ENCODE measurements at places on chromosomes 1 and 21.

- DNase-seq = no peak
Measured at GRCh38 chr1:53593758-53594380, 134.7 kb downstream of the DMRTB1 start.

- DNase-seq = no peak
Measured at GRCh38 chr1:1132042-1132950, 16.4 kb upstream of the C1orf159 start.

GRCh38 chr1:235079443-235080296, 49.0 kb downstream of the TOMM20 start:
- DNase-seq = no peak

- DNase-seq = no peak
Measured at GRCh38 chr1:14135070-14135469, 435.1 kb downstream of the PRDM2 start.

GRCh38 chr1:201226178-201226514, 35.5 kb downstream of the IGFN1 start:
- no peak for DNase-seq

GRCh38 chr1:165737196-165737595, 31.5 kb downstream of the TMCO1 start:
- DNase-seq = no peak

GRCh38 chr1:27772036-27772931, 735 bp upstream of the STX12 start:
- peak; percentile 35 for DNase-seq

DNA sequence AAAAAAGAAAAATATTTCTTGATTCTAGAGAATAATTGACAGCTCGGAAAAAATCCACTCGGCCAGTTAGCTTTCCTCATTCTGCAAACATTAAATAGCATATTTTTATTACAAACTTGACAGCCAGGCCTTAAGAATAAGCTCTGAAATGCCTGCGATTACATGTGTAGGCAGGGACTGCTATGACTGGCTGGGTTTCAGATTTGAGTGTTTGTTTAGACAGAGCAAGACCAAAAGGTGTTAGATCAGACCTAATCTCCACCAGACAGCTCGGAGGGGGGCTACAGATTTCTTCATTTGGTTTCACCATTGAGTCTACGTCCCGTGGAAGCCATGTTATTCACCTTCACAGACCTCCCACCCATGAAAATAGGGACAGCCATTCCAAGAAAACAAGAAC, 192.1 kb upstream of the ADAMTS5 start:
- DNase-seq = no peak

GRCh38 chr1:235919127-235919832, 52.6 kb upstream of the LYST start:
- no peak for DNase-seq

GRCh38 chr1:66927528-66927927, 2.7 kb downstream of the MIER1 start:
- DNase-seq = no peak

DNA sequence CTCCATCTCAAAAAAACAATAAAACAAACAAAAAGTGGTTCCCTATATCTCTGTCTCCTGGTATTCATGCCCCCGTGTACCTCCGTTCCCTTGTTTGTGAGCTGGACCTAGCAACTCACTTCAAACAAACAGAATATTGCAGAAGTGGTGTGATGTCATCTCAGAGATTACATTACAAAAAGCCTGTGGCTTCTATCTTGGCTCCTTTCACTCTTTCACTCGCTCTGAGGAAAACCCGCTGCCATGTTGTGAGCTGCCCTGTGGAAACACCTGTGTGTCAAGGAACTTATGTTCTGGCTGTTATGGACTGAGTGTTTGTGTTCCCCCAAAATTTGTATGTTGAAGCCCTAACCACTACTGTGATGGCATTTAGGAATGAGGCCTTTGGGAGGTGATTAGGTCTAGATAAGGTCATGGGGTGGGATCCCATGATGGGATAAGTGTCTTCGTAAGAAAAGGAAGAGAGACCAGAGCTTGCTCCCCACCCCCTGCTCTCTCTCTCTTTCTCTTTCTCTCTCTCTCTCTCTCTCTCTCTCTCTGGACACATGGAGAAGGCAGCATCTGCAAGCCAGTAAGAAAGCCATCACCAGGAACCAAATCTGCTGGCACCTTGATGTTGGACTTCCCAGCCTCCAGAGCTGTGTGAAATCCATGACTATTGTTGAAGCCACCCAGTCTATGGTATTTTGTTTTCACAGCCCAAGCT, 7.4 kb upstream of the HYI start:
- no peak for DNase-seq

- no peak for DNase-seq
Measured at GRCh38 chr1:212752252-212752933, 39.2 kb downstream of the NSL1 start.

GRCh38 chr1:21220815-21221214, 44.1 kb upstream of the EIF4G3 start:
- DNase-seq = no peak

DNA sequence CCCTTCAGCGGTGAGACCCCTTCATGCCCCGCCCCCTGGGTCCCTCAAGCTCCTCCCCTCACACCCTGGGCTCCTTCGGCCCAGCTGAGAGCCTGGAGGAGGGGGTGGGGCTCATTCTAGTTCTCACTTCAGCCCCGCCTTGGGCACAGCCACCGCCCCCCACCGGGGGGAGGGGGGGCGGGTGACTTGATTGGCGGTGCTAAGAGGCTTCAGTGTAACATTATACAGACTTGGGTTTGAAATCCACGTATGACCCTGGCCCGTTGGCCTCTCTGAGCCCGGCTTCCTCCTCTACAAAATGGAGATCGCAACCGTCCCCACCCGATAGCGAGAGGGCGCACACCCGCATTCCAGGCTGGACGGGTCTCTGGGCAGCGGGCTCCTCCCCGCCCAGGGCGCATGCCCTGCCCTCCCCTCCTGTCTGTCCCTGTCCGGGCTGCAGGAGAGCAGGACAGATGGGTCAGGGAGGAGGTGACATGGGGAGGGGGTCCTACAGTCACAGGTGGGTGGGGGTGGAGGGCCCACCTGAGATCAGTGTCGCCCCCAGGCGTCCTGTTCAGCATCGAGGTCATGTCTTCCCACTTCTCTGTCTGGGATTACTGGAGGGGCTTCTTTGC, 5.1 kb downstream of the CLCNKB start:
- DNase-seq = no peak
